PC-9 (cell line): ENCODE measurements at places on chromosomes 12 and 14. TPM values are rescaled to one million over a fixed set of nuclear protein-coding genes. Genes with fewer than 3 reads are reported as not detected.

- no peak for DNase-seq
Observed at GRCh38 chr12:93061473-93062419, 132.7 kb upstream of the EEA1 start.

DNA sequence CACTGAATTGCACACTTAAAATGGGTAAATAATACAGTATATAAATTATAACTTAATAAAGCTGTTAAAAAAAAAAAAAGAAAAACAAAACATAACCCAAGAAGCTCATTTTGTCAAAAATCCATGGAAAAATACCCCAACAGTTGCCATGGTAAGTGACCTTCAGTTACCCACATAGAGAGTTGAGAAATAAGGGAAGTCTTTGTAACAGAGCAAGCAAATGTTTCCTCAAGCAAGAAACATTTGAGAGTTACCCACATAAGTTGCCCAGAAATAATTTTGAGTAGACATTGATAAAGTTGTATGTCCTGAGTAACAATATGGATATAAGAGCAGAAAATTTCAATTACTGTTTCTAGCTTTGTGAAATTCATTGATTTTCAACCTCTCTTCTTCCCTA lies 227.4 kb downstream of the CCDC59 start:
- no peak for DNase-seq

DNA sequence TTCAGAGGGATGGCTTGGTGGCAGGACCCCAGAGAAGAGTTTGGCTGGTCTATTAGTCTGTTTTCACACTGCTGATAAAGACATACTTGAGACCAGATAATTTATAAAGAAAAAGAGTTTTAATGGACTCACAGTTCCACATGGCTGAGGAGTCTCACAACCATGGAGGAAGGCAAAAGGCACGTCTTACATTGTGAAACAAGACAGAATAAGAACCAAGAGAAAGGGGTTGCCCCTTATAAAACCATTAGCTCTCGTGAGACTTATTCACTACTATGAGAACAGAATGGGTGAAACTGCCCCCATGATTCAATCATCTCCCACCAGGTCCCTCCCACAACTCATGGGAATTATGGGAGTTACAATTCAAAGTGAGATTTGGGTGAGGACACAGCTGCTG lies 78.5 kb upstream of the SSTR1 start:
- DNase-seq, result no peak

- peak; percentile 72 for DNase-seq
Observed at GRCh38 chr12:50924439-50925341, 27.7 kb upstream of the HIGD1C start.

GRCh38 chr14:23380976-23381375 lies 4.1 kb downstream of the CMTM5 start:
- no peak for DNase-seq

- DNase-seq, result peak; percentile 62
Observed at GRCh38 chr14:66403183-66403582, 83.0 kb upstream of the CCDC196 start.

DNA sequence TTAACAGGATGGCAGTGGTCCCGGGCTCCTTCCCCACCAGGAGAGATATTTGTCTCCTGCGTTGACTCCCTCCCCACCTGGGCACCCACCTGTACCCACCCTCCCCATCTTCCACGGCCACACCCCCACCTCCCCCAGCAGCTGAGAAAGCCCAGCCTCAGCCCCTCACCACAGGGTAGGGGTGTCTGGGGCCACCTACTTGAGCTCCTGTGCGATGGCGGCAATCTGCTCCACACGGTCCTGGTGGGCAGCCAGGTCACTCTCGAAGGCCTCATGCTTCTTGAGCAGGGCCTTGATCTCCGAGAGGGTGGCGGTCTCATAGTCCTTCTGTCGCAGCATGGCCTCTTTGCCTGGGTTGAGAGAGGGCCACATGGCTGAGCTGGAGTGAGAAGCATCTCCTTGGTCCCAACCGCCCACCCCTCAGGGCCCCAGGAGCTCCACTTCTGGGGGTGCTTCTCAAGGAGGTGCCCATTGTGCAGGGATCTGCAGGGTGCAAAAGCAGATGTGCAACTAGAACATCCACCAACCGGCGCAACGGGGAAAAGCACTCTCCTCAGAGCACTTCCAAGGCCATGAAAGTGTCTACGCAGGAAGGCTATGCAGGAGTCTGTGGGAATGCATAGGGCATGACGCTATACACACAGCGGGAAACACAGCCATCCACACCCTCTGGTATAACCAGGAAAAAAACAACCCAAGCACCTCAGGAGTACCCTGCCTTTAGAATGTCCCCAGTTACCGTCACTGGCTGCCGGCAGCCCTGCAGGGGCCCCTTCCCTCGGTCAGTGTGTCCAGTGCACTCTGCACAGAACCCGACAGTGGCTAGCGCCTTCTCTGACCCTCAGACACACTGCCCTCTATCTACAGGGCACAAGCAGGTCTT lies 92.6 kb upstream of the ZFP36L1 start:
- no peak for DNase-seq

- DNase-seq, result no peak
Observed at GRCh38 chr12:56816491-56816890, 53.4 kb downstream of the HSD17B6 start.

- DNase-seq, result no peak
Observed at GRCh38 chr12:132075026-132075713, 68.9 kb downstream of the DDX51 start.

DNA sequence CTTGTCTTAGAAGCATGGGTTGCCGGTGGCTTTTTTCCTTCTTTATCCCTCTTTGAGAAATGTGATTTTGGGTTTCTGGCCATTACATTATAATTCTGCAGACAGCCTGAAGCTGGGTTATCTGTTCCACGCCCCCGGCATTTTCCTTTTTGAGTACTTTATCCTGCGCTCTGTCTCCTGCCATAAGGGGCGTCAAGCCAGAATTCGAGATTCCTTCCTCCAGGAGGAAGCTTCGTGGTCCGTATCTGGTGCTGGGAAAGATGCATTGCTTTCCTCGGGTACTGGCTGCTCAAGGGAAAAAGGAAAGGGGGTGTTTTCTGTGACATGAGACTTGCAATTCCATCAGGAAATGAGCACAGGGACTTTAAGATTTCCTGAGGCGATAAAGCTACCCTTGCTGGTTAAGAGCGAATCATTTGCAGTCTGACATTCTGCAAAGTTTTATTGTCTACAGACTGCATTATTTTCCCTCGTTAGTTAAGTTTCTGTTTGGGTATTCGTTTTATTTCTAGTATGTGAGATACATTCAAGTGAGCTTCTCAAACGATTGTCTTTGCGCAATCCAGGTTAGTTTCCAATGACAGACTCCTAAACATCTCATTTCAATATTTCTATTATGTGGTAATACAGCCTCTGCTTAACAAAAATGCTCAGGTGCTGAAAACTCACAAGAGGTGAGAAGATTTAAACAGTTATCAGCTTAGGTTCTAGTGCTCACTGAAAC lies 694 bp downstream of the AKAP5 start:
- no peak for DNase-seq

- no peak for DNase-seq
Observed at GRCh38 chr14:47207617-47208016, 467.8 kb downstream of the MDGA2 start.

DNA sequence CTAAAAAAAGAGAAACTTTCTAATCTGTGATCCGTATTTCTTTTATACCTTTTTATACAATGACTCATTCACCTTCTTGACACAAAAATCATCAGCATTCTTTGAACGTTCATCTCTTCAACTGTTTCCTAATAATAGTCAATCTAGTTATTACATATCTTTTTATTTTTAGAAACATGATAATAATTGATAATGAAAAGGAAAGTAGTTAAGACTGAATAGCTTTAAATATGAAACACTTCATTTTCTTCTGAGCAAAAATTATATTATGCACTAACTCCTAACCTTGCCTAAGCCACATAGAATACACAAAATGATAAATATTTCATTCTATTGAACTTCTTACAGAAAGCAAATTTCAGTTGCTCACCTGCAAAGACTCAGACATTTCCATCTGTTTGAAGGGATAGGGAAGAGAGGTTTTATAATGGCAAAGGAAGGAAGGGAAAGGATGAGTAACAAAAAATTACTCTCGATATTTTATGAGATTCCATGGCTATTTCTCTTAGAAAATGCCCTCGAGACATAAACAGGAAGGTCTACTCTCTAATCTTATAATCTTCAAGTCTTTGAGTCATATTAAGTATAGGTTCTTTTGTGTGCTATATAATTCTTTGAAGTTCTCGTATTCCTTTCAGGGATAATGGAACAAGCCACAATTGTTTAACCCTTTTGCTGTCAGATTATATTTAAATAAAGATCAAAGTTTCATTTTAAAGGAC lies 7.5 kb upstream of the KLHL42 start:
- DNase-seq, result peak; percentile 93

GRCh38 chr12:106071686-106072085 lies 67.1 kb downstream of the NUAK1 start:
- DNase-seq, result no peak

GRCh38 chr12:118590406-118591150 lies 214.2 kb downstream of the SUDS3 start:
- DNase-seq, result no peak

DNA sequence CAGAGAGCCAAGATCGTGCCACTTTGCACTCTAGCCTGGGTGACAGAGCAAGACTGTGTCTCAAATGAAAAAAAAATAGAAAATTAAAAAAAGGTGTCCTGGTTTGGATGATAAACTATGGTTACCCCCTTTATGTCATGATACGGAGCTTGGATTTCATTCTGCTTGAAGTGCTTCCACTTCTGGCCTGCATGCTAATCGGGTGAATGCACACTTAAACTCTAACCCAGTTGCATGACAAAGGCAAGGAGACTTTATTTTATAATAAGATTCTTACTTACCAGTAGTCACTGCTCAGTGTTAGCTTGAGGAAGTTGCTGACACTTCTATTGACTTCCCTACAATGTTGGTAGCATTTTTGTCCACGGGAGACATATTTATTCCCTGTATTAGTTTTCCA lies 24.3 kb downstream of the CFAP54 start:
- no peak for DNase-seq

DNA sequence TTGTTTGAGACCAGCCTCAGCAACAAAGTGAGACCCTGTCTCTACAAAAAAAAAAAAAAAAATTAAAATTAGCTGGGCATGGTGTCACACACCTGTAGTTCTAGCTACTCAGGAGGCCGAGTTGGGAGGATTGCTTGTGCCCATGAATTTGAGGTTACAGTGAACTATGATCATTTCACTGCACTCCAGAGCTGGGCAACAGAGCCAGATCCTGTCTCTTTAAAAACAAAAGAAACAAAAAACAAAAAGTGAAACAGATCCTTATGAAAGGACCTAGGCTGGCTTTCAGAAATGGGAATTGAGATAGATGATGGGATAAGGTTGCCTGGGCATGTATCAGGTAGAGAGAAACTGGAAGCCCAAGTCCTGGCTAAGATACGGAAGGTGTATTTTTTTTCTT lies 13.9 kb downstream of the ACTR6 start:
- no peak for DNase-seq

GRCh38 chr12:93563807-93564538 lies 8.5 kb upstream of the SOCS2 start:
- DNase-seq, result peak; percentile 85

DNA sequence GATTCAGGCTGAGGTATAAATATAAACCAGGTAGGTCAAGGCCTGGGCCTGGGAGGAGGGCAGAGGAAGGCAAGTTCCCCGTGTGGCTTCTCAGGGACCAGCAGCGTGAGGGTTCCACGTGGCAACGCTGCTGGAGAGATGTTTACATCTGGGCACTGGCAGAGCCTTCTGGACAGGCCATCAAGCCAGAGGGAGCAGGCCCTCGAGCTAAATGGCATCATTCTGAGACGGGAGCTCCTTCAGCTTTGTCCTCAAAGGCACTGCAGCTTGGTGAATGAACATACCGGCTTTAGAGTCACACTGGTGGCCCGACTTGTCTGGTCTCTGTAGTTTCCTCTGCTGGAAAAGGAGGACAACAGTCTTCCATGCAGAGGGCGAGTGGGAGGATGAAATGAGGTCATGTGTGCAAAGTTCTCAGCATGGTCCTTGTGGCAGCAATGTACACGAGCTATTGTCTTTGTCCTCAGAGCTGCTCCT lies 231.3 kb downstream of the ZFP36L1 start:
- DNase-seq, result no peak

DNA sequence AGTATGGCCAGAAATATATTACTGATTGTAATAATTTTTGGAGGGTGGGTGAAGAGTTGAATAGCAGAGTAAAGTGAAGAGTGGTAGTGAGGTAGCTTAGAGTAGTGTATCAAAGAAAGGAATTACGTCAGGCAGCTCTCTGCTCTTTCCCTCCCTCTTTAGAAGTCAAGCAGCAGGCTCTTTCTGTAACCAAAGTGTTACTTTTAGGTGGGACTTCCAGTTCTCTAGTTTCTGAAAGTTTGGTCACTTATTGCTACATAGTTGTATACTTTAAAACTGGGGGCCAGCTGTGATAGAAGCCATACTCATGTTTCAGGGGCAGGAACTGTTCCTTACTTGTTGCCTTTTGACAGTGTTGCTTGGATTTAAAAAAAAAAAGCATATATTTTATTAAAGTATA lies 30.6 kb downstream of the ATF7IP start:
- no peak for DNase-seq

DNA sequence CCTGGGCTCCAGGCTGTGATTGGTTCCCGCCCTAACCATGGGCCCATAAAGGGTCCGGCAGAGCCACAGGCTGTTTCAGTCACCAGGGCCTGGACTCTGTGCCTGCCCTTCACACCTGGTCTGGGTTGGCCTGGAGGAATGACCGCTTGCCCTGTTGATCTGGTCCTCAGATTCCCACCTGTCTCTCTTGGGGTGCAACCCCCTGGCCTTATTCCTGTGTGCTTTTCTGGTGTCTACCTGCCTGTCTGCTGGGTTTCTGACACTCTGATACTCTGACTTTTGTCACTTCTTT lies 2.9 kb upstream of the KRT83 start:
- no peak for DNase-seq

- DNase-seq, result no peak
Observed at GRCh38 chr12:121578230-121579189, 2.3 kb downstream of the KDM2B start.

The FAM90A1 gene
- 1.6 and 1.7 TPM in 2 replicates for total RNA-seq

The CHGA gene
- not detected in 2 replicates for total RNA-seq

The APOLD1 gene
- total RNA-seq, result 23.3 and 24.9 TPM in 2 replicates

The CD69 gene
- not detected in 2 replicates for total RNA-seq

The KLRK1 gene
- total RNA-seq, result not detected in 2 replicates

The PPM1H gene
- total RNA-seq, result 11.4 and 13.5 TPM in 2 replicates

The ERP29 gene
- total RNA-seq, result 131 and 154 TPM in 2 replicates
